ENCODE measurements at places on chromosomes 16 and 17. TPM values are rescaled to one million over a fixed set of nuclear protein-coding genes. Genes with fewer than 3 reads are reported as not detected.

DNA sequence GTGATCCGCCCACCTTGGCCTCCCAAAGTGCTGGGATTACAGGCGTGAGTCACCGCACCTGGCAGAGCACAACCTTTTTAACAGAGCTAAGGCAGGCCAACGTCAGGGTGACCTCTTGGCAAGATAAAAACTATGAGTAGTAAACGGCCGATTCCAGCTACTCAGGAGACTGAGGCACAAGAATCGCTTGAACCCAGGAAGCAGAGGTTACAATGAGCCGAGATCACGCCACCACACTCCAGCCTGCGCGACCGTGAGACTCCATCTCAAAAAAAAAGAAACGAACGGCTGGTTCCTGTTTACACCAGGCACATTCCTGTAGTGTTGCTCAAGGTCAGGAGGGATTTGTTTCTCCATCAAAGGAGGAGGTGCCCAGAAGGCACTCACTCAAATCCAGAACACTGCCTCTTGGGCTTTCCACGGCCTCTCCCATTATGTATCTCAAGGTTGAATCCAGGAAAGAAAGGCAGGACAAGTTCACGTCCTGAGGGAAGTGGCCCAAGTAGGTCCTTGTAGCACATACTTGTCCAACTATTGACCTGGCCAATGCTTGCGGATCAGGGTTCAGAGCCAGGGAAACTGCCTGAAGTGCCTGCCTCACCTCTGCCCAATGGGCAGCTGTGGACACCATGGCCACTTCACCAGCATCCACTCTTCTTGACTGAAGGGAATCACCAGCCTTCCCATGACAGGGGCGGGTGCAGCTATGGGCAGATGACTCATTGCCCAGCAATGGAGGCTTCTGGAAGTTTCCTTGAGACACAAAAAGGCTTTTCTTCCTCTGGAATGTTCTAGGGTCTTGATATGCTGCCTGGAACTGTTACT, 13.5 kb downstream of the KNOP1 start:
- peak overlapping the region; percentile 63 for H3K27ac ChIP-seq
- no peak overlapping the region for H3K4me3 ChIP-seq
- peaks cover 28% of the 10 kb centered on the region for H3K36me3 ChIP-seq
- H3K4me1 ChIP-seq, result peaks cover 25% of the 10 kb centered on the region
- H3K27me3 ChIP-seq, result no peaks in the 10 kb centered on the region

DNA sequence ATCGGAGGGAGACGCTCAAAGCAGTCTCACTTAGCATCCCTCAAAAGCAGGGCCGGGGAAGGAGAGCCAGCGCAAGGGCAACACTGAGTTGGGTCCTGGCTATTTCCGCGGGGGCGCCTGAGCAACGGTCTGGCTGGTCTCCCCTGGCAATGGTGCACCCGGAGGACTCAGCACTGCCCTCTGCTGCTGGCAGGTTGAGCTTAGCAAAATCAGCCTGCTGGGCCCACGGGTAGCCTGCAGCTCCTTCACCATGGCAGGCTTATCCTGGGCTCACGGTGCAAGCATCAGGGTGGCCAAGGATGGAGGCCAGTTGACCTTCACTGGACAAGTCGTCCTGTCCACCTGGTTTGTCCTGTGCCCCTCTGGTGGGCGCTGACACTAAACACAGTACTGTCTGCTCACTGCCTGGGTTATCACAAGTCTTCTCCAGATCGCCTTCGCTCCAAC, 14.4 kb upstream of the ALDH3A1 start:
- H3K36me3 ChIP-seq, result no peaks in the 10 kb centered on the region
- peak; percentile 85 for DNase-seq
- H3K4me3 ChIP-seq, result no peak overlapping the region
- no peaks in the 10 kb centered on the region for H3K27me3 ChIP-seq
- no peak overlapping the region for H3K27ac ChIP-seq

DNA sequence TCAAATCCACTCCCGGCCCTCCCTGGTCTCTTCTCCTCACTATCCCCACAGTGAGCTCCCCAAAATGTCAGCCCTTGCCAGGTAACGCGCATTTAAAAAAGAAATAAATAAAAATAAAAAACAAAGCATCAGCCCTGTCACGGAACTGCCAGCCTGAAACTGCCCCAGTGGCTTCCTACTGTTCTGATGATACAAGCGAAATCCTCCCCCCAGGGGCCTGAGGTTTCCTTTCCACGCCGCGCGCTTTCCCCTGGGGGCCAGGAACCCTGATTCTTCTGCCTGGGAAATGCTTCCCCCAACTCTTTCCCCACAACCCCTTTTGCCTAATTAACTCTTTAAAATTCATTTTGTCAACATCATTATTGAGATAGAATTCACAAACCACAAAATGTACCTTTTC, 12.2 kb upstream of the RPH3AL start:
- H3K27ac ChIP-seq, result no peak overlapping the region
- H3K36me3 ChIP-seq, result no peaks in the 10 kb centered on the region
- no peak for DNase-seq
- H3K27me3 ChIP-seq, result no peaks in the 10 kb centered on the region
- no peak overlapping the region for H3K4me3 ChIP-seq
- H3K4me1 ChIP-seq, result no peaks in the 10 kb centered on the region

Gene GAST
- not detected for total RNA-seq

Gene CTRB1
- total RNA-seq, result not detected

- H3K4me3 ChIP-seq, result no peak overlapping the region
- no peaks in the 10 kb centered on the region for H3K4me1 ChIP-seq
- no peak overlapping the region for H3K27ac ChIP-seq
- no peak for DNase-seq
- H3K36me3 ChIP-seq, result no peaks in the 10 kb centered on the region
Measured at GRCh38 chr17:59941131-59941530, 23.4 kb downstream of the RNFT1 start.

GRCh38 chr16:7763111-7763510, 430.5 kb downstream of the RBFOX1 start:
- DNase-seq, result no peak
- H3K36me3 ChIP-seq, result no peaks in the 10 kb centered on the region
- H3K4me3 ChIP-seq, result no peak overlapping the region
- H3K4me1 ChIP-seq, result no peaks in the 10 kb centered on the region
- H3K27me3 ChIP-seq, result peaks cover 4% of the 10 kb centered on the region

GRCh38 chr17:57995076-57995956, 7.3 kb upstream of the VEZF1 start:
- H3K4me1 ChIP-seq, result no peaks in the 10 kb centered on the region
- H3K27ac ChIP-seq, result peak overlapping the region; percentile 62
- DNase-seq, result peak; percentile 76
- no peaks in the 10 kb centered on the region for H3K27me3 ChIP-seq
- no peaks in the 10 kb centered on the region for H3K36me3 ChIP-seq

Gene CES4A
- total RNA-seq, result 12.2 TPM

DNA sequence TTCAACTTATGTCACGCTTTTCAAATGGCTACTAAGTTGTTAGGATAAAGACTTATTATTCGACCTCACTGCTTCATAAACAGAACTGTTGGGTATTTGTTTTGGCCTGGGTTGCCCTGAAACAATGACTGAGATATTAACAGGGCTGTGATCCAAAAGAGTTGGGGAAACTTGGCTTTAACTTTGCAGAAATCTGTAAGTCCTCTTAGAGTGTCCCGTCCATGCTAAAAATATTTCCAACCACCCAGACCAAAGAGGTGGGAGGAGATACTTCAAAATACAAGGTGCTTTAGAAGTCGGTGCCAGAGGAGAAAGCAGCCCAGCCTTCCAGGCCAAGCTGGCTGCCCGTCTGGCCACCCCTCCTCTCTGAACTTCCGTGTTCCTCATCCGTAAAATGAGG, 16.1 kb upstream of the SPATA32 start:
- no peaks in the 10 kb centered on the region for H3K27me3 ChIP-seq
- no peak for DNase-seq
- H3K27ac ChIP-seq, result peak overlapping the region; percentile 30
- no peak overlapping the region for H3K4me3 ChIP-seq
- H3K36me3 ChIP-seq, result peaks cover 31% of the 10 kb centered on the region

DNA sequence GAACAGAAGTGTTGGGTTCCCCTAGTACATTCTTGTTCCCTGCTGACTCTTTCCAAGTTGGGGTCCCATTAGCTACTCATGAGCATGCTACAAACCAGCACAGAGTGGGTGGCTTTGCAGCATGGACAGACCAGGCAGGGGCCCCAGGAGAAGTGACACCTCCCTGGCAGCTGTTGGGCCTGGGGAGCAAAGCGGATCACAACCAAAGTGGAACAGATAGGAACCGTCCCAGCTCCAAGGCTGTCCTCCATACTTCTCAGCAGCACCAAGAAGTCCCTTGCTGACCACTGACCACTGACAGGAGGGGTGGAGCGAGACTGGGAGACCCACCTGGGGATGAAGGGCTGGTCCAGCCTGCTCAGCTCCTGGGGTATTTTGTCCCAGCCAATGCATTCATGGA, 12.4 kb upstream of the GFAP start:
- H3K4me1 ChIP-seq, result no peaks in the 10 kb centered on the region
- H3K27me3 ChIP-seq, result no peaks in the 10 kb centered on the region
- H3K27ac ChIP-seq, result no peak overlapping the region
- no peak for DNase-seq

Gene GLIS2
- total RNA-seq, result 12.1 TPM

Gene RDM1
- not detected for total RNA-seq

- peaks cover 87% of the 10 kb centered on the region for H3K4me1 ChIP-seq
- peak within 1 kb of the TSS; percentile 41 for H3K4me3 ChIP-seq
- no peaks in the 10 kb centered on the region for H3K36me3 ChIP-seq
Measured at GRCh38 chr16:73047536-73048291, at the start of gene ZFHX3. Gene ZFHX3, minus strand, starts transcription at chr16:73048128. Its CDS starts 87,983 bp downstream, at chr16:72960145.

Gene DRG2
- total RNA-seq, result 81.4 TPM

Gene SLC13A5
- total RNA-seq, result 4.4 TPM
